LHCN-M2 (cell line): ENCODE measurements at places on chromosomes 4 and X. TPM values are rescaled to one million over a fixed set of nuclear protein-coding genes. Genes with fewer than 3 reads are reported as not detected.

DNA sequence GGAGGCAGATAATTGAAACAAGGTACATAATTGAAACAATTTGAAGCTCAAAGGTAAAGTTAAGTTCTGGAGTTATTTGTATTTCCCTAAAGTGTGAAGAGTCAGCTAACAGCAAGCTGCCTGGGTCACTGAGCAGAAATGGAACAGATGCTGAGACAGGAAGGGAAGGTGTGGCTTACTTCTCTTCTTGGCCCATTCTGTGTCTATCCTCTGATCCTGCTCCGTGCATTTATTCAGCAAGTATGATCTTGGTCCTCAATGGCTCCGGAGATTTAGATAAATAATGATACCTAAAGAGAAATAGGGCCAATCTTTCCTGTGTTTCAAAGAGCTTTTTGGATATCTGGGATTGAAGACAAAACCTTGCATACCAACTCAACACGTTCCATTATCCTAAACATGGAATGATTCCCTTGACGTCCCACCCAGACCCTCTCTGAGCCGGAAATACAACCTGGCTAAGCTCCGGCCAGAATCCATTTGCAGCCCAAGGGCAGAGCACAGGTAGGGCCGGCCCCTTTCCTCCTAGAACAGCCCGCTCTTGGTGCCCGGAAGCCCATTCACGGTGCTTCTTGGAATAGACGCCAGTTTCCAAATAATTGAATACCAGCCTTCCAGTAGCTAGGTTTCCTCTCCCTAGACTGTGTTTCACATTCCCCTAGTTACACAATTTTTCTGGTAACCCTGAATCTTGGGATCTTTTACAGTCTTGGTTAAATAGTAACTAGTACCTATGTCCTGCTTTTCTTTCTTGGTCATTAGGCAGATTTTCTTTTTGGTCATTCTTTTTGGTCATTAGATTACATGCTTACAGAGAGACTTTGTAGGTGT is 211.0 kb downstream of the NWD2 start:
- no peak for DNase-seq

DNA sequence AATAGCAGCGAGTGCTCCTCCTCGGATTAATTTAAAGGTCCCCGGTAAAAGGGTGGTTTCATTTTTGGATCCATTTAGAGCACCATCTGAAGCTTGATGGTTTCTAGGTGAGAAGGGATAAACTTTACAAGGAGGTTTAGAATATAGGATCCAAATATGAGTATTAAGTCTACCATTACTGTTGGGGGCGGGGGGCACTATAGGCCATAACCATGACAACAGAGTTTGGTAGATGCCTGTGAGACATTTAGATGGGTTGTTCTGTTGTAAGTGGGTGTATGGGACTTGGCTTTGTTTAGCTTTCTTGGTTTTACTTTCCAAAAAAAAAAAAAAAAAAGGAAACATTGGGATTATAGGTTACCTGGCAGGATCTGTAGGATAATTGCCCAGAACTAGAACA is 92.7 kb downstream of the TENT5D start:
- DNase-seq = no peak

DNA sequence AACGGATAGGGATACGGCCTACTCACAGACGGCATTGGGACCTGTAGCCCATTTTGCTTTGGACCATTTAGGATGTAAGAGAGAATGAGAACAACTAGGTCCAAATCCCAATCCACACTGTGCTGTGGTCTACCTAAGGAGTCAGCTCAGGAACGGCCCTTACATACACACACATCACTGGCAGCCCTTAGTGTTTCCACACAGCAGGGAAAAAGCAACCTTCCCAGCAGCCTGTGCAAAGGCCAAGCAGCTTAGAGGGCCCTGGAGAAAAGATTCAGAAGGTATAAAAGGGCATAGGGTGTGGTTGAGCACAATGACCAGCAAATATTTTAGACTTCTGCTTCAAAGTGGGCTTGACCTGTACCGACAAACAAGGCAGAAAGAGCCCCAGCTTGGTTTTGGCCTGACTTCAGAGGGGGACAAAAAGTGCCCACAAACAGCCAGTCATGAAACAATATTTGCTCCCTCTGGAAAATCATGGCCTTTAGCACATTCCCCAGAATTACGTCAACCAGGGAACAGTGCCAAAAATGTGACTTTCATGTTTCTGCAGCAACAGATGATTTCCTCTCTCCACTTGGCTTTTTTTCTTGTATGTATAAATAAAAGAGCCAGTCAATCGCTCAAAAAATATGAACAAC is 359.5 kb upstream of the FGF16 start:
- DNase-seq = no peak

DNA sequence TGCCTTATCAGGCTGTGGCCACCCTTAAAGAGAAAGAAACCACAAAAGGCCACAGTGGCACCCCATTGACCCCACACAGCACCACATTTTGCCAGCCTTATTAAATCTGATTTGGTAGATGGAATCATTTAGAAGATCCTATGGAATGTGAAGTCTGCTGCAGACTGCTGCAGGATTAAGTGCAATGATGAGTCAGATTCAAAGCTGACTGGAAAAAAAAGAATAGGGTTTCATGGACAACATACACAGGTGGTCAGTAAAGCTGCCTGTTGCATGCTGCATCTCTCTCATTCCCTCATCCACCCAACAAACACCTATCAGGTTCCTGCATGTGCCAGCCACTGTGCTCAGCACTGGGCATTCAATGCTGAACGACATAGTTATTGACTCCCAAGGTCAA is 56.6 kb downstream of the CHST7 start:
- DNase-seq = peak; percentile 58

DNA sequence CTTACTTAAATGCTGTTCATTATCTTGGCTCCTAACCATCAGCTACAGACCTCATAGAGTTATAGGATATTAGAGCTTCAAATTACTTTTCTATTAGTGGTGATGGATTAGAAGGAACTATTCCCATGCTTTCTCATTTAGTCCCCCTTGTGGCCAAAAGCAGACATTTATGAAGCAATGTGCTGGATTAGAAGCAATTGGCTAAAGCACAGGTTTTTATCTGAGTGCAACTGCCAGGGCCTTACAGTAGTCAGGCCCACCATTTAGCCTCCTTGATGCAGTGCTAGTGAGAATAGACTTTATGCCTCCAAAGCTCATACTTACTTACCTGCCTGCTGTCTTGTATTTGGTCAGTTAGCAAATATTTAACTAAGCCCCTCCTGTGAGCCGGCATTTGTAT is 93.0 kb downstream of the TSPAN7 start:
- DNase-seq = peak; percentile 27

DNA sequence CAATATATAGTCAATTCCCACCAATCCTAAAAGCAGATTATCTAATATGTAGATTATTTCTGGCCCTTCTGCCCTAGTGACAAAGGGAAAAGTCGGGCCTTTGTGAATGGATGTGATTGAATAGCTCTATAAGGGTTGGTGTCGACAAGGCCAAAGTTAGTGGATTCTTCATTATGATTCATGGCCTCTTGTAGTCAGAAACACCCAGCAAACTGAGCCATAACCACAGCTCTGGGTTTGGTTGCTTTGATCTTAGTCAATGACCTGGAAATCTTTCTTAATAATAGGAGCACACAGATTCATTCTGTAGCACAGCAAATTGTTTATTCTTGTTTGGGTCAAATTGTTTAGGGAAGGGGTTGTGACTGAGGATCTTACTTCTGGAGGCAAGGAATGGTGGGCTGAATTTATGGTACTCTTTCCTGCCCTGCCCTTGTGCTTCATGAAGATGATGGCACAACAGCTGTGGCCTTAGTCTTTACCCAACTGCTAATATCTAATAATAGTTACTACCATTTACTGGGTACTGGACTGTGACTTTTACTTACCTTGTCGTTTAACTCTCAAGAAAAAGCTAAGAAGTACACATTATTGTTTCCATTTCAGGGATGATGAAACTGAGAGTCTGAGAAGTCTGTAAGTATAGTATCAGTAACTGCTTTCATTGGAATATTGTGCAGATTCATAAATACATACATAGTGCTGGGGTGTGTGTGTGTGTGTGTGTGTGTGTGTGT is 74.0 kb downstream of the AFF2 start:
- DNase-seq = peak; percentile 60

Gene GPR101
- not detected in 2 replicates for total RNA-seq

Gene BMPR1B
- total RNA-seq = 11.5 and 14.5 TPM in 2 replicates

Gene ADH1A
- total RNA-seq = not detected in 2 replicates
